SJSA1 (cell line): ENCODE measurements at places on chromosomes 7 and 10. TPM values are rescaled to one million over a fixed set of nuclear protein-coding genes. Genes with fewer than 3 reads are reported as not detected.

GRCh38 chr7:124700655-124701054, 64.9 kb downstream of the GPR37 start:
- no peak for DNase-seq

DNA sequence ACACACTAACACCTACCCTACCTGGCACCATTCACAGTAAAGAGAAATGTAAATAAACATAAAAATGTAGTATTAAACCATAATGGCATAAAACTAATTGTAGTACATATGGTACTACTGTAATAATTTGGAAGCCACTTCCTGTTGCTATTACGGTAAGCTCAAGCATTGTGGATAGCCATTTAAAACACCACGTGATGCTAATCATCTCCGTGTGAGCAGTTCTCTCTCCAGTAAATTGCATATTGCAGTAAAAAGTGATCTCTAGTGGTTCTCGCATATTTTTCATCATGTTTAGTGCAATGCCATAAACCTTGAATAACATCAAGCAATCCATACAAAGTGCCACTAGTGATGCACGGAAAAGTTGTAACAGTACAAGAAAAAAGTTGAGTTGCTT, 75.4 kb downstream of the CFTR start:
- DNase-seq, result no peak

DNA sequence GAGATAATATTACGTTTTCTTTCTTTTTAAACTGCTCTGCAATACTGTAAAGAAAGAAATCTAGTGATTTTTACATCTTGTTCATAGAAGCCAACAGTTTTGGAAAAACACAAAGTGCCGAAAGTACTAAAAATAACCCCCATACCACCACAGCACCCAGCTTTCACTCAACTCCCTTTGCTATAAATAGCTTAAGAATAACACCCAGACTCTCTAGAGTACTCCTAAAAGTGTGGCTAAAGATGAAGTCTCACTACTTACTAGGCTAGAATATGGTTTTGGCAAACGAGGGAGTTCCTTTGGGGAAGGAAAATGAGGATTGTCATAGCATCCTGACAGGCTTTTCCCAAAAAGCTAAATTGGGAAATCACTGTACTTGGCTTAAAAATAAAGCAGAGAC, 151.8 kb upstream of the ANK3 start:
- DNase-seq, result no peak

DNA sequence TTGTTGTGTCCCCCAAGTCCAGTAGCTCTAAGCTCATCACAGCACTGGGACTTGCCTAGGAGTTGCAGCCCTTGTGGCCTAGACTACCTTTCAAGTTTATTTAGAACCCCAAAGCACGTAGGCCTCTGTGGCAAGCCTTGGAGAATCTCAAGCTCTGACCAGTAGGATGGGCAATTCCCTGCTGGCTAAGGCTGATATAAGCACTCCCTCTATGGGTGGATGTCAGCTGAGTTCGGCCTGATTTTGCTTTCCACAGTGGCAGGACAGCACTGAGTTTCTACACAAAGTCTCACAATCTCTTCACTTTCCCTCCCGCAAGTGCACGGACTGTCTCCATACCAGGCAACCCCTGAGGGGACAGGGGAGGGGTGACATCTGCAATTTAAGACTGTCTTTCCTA, 886.4 kb upstream of the LRRN3 start:
- no peak for DNase-seq

DNA sequence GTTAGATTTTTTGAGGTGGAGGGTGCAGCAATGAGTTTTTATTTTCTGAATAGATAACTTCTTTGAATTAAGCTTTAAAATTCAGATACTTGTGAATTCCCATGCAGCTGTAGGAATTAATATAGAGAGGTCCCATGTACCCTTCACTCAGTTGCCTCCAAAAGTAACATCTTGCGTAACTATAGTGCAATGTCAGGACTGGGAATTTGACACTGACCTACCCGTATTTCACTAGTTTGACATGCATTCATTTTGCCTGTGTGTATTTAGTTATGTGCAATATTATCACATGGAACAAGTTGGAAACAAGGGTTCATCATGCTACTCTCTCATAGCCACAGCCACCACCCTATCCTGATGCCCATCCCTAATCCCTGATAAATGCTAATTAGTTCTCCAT, 147.1 kb upstream of the IGFBP3 start:
- no peak for DNase-seq

DNA sequence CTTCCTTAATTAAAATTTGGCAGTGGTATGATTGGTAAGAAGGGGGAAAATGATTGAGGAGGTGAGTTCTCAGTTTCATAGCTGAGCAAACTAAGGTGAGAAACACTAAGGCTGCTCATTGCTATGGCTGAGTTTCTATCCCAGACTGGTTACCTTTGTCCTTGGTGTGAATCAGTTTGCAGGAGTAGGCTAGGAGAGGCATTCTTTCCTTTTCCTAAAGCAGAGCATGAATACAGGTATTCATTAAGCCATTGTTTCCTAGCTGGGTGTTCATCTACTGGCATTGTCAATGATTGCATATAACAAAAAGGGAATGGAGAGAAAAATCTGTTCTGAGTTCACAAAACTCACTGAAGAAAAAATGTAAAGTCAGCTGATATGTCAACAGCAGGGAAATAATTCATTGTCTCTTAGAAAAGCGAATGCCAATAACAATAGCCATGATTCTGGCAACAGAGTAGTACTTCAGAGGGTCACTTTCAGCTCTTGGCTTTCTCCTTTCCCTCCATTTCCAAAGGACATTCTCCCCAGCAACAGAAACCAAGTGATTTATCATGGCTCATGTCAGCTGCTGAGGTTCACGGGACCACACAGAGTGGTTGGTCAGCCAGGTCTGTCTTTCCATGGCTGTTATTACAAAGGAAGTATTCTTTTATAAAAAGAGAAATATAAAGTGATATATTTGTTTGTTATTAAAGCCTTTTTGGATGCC, 234.0 kb downstream of the BICC1 start:
- no peak for DNase-seq

- no peak for DNase-seq
Measured at GRCh38 chr7:35617041-35617440, 77.9 kb downstream of the HERPUD2 start.

RBM33 gene
- 27.2 and 37.4 TPM in 2 replicates for total RNA-seq

BMPER gene
- total RNA-seq, result 1.3 and 2.8 TPM in 2 replicates

CDNF gene
- 0.29 and 0.38 TPM in 2 replicates for total RNA-seq

GJD4 gene
- total RNA-seq, result 0.13 TPM in 1 of 2 replicates, not detected in the other
